Epithelial cell of prostate (primary cell): ENCODE measurements at places on chromosomes 11 and 22.

DNA sequence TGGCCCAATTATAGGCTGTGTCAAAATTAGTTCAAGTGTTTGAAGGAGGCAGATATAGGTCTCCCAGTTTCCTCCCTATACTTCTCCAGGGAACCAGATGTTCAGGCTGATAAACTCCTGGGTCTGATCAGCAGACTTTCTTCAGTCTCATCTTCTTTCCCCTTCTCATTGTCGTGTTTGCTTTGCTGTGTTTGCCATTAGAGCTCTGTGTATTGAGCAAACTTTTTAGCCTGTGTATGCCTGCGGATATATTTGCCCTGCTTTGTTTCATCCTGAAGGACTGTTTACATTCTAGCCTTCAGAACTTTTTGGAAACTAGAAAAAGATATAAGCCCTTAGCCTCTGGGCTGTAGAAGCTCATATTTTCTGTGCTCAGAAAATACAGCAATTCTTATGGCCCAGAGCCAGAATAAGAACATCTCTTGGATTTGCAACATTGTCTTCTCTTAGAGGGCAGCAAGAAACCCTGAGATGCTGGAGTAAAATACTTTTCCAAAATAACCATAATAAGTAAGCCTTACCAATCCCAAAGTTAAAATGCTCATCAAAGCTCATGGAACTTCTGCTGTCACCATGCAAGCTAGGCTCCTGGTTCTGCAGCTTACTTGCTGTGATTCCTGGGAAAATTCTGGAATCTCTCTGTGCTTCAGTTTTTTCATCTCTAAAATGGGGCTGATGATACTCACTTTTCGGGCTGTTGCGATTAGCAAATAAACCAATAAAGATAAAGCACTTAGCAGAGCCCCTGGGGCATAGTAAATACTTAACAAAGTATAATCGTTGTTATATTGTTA, 34.1 kb upstream of the ME3 start:
- DNase-seq = no peak

GRCh38 chr11:105790840-105791239, 181.0 kb downstream of the GRIA4 start:
- no peak for DNase-seq

DNA sequence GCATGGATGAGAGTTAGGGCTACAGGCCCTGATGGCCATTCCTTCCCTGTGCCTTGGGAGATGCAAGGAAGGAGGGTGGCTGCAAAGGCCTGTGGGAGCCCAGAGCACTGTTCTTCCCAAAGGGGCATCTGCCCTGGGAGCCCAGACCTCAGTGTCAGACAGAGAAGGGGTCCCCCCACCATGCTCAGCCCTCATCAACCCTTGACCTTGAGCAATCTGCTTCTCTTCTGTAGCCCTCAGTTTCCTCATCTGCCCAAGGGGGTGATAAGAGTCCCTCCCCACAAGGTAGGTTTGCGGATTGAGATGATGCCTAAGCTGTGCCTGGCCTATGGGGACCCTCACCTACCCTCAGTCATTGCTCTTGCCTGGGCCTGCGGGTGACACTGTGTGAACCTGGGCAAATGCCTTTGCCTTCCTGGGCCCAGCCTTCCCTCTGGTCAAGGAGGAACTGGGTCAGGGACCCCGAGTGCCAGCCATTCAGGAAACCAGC, 47.5 kb downstream of the IGLL5 start:
- no peak for DNase-seq

DNA sequence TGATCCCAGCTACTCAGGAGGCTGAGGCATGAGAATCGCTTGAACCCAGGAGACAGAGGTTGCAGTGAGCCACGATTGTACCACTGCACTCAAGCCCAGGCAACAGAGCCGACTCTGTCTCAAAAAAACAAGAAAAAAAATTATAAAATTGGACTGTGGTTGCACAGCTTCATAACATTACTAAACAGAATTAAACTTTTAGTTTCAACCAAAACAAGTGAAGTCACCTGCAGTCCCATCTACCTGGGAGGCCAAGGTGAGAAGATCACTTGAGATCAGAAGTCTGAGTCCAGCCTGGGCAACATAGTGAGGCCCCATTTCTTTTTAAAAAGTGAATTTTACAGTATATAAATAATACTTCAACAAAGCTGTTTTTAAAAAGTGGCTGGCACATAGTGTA, 47.8 kb upstream of the CD5 start:
- DNase-seq = no peak

GRCh38 chr11:46361283-46362155, 14.3 kb downstream of the DGKZ start:
- DNase-seq = no peak

- DNase-seq = peak; percentile 39
Observed at GRCh38 chr11:121417055-121417551, 35.0 kb upstream of the SORL1 start.

GRCh38 chr22:45246060-45246985, 5.6 kb upstream of the KIAA0930 start:
- DNase-seq = peak; percentile 92

GRCh38 chr11:58691675-58692074, 40.1 kb downstream of the GLYAT start:
- DNase-seq = no peak

DNA sequence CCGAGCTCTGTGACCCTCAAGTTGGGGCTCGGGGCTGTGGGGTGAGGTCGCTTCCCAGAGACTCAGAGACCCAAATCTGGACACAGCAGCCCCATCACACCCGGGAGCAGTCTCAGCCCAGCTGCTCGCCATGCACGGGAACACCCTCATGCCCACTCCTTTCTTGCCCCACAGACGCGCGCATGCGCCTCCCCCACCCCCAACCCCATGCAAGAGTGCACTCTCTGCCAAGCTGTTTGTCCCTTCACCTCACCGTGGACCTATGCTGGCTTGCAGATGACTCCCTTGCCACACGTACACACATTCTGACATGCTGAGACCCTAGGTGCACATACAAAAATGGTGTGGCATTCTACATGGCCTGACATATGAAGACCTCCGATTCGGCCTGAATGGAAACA, 478 bp upstream of the CD248 start:
- DNase-seq = no peak
